IPS DF 19.7 (cell line): ENCODE measurements at places on chromosomes 2 and 18.

DNA sequence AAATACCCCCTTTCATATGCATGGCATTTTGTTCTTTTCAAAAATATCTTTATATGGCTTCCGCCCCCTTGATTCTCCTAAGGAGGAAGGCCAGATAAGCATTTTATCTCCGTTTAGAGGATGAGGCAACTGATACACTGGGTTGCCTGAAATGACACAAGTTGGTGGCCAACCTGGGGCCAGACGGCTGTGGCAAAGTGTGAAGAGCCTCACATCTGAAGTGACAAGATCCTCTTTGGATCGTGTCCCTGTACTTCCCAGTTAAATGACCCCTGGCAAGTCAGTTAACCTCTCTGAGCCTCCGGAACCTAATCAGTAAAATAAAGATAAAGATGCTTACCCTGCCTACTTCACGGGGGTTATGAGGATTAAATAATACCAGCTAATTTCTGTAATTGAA, 4.6 kb downstream of the SETBP1 start:
- no peak for DNase-seq

- no peak for DNase-seq
Observed at GRCh38 chr2:170301626-170302025, 123.7 kb downstream of the MYO3B start.

- DNase-seq, result no peak
Observed at GRCh38 chr2:39399570-39399969, 37.5 kb downstream of the MAP4K3 start.

- DNase-seq, result no peak
Observed at GRCh38 chr18:71442731-71443141, 1101.4 kb downstream of the CBLN2 start.

DNA sequence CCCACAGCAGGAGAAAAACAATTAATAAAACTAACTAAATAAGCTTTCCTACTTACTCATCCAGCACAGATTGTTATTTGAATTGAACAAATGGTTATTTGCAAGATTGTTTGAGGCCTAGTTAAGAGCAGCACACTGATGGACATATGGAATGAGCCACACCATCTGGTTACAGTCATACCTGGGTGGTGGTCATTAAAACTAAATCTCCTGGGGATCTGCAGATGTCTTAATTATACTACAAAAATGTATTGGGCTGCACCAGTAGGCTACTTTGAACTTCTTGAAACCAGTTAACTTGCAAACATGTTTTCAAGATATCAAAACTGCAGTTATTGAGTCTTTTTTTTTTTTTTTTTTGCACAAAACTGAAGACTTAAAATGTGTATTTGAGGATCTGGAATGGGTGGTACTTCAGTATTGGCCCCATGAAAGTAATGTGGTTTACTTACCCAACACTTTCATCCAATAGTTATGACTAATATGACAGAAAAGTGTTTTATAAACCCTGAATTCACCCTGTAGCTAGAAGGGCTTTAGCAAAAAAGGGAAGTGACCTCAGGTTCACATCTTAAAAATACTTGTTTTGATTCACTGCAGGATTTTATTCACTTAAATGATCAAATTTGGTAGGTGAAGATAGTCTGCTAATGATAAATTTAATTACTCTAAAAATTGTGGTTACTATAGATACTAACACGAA, 10.8 kb downstream of the AGFG1 start:
- no peak for DNase-seq

DNA sequence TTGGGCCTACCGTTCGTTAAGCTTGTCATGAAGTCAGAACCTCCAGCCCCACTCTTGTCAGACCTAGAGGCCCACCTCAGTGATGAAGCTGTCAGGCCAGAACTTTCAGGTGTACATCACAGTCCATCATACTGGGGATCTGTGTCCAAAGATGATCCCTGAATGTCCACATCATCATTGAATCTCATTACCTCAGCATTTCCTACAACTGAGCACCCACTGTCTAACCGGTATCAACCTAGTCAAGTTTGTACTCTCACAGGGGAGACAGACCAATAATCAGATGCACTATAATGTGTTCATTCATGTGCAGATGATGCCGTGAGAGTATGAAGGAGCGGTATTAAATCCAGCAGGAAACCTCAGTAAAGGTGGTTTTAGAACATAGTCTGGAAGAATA, 36.3 kb upstream of the EHBP1 start:
- no peak for DNase-seq

- no peak for DNase-seq
Observed at GRCh38 chr2:34705551-34706247, 1106.6 kb upstream of the FAM98A start.
